ENCODE measurements at places on chromosomes 11 and 22.

DNA sequence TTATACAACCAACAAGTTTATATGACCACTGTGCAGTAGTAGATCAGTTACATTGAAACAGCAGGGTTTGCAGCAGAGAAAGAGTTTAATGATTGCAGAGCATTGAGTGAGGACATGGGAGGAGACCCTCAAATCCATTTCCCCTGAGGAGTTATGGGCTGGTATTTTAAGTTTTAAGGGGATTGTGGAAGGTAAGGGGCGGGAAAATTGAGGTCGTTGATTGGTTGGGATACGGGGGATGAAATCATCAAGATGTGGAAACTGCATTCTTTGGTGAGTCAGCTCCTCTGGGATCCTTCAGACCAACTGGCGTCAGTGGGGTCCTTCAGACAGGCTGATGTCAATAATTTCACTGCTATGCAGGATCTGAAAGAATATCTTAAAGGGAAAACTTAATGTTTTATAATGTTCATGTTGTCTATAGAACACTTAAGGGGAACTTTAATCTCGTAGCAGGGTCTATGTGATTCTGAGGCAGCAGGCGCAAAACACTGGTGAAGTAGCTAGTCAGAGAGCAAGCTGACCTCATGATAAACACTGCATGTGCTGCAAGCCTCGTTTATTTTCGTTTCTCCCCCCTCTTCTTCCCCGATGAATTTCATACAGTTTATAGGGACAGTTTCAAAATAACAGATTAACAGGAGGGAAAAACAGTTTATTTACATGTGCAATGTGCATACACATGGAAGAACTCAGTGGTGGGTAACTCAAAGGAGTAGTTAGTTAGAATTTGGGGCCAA lies 17.4 kb upstream of the BACE1-AS start:
- DNase-seq, result no peak

DNA sequence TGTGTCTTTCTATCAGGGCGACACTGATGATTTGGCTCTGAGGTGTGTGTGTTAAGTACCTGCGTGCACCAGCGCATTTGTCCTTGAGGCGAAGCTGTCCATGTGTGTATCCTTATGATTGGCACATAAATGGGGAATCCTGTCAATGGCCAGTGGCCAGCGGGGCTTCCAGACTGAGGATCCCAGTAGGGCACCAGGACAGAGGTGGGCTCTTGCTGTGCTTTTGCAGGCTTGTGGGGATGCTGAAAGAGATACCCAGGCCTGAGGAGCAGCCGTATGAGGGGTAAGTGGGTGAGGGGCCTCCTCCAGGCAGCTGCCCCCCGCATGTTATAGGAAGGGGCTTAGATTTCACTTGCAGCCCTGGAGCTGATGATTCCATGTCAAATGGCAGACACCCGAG lies 156.8 kb downstream of the ST3GAL4 start:
- DNase-seq, result no peak

DNA sequence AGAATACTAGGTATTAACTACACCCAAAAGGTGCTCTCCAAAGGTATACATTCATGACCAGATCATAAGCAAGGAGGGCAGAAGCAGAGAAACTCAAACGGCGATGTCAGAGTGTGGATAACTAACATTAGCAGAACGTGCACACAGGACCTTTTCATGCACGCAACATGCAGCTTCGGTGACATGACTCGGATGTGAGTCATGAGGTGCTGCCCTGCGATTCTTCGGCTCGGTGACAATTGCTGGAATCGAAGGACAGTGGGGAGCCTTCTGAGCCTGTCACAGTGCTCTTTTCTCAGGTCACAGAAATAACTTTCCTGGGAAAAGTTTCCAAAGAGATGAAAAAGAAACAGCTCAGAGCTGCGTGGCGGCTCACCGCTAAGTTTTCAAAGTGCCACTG lies 418.5 kb upstream of the SYN3 start:
- no peak for DNase-seq

DNA sequence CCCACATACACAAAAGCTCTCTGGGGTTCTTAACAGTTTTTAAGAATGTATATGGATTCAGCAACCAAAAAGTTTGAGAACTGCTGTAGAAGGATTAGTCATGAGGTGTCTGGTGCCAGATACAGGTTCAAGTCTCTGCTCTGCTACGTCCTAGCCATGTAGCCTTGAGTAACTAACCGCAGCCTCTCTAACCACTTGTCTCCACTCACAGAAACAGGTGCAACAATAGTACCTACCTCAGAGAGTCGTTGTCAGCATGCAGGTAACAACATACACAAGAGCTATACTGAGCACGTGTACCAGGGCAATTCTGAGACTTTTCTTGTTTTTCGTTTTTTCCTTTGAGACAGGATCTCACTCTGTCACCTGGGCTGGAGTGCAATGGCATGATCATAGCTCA lies 26.9 kb downstream of the CBX7 start:
- no peak for DNase-seq

DNA sequence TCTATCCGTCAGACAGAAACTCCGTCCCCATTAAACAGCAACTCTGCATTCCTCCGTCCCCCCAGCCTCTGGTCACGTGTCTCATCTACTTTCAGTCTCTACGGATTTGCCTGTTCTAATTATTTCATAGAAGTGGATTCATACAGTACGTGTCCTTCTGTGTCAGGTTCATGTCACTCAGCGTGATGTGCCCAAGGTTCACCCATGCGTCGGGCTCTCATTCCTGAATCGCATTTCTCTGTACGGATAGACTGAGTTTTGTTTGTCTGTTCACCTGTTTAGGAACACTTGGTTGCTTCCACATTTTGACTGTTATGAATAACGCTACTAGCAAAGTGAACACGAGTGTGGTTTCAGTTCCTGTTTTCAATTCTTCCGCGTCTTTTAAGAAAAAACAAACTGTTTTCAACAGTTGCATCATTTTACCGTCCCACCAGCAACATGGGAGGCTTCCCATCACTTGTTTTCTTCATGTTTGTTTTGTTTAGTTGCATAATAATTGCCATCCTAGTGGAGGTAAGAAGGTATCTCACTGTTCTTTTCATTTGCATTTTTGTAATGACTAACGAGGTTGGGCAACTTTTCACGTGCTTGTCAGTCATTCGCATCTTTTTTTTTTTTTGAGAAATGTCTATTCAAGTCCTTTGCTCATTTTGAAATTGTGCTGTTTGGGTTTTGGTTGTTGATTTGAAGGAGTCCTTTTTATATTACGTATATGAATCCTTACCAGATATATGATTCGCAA lies 8.9 kb upstream of the NLRP6 start:
- peak; percentile 76 for DNase-seq

GRCh38 chr11:33310720-33311500 lies 53.7 kb downstream of the HIPK3 start:
- DNase-seq, result no peak

- DNase-seq, result peak; percentile 55
These were observed 66.9 kb downstream of the KCNQ1 start for GRCh38 chr11:2511421-2512369.

DNA sequence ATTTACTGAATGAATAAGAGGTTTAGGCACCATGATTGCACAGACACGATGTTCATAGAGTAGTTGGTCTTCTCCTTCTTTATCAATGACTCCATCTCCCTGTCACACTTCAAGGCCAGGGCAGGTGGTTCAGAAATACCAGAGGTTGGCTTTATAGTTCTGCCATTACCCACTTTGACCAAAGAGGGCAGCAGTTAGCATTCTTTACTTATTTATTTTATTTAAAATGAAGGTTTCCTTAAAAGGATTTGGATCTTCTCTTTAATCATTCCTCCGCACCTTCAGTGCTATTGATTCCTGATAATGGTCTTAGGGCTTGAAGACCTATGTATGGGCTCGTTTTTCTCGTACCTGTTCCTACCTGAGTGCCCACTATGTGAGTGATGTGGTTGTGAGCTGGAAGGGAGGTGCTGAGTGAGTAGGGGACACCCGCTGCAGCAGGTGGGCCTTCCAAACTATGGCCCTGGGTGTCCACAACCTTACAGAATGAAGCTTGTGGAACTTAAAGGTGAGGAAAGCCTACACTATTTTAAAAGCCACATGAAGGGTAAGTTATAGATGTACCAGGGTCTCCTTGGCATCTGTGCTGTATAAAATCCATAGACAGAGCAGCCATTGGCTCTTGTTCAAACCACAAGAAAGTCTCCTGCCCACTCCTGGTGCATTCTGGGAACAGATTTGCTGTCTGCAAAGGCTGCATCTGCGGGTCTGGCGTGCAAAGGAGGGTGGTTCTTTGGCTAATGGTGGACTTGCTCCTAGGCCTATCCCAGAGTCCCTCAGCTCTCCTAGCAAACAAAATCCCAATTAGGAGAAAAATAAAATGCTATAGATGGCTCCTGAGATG lies 35.0 kb downstream of the TIMP3 start:
- no peak for DNase-seq

DNA sequence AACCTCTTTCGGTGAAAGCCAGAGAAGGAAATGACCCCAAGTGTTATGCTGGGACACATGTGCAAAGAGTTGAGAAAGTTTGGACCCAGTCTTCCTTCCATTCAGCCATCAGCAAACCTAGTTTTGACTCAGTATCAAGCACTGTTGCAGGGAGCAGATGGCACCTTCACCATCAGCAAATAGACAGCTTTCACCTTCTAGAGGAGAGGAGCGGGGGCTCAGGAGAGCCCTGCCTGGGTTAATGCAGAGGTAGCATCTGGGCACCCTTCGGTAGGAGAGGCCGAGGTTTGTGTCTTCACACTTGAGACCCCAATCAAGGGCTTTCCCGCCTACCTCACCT lies 16.2 kb upstream of the MFRP start:
- no peak for DNase-seq

- DNase-seq, result no peak
These were observed 10.6 kb upstream of the GAB2 start for GRCh38 chr11:78428266-78428636.

DNA sequence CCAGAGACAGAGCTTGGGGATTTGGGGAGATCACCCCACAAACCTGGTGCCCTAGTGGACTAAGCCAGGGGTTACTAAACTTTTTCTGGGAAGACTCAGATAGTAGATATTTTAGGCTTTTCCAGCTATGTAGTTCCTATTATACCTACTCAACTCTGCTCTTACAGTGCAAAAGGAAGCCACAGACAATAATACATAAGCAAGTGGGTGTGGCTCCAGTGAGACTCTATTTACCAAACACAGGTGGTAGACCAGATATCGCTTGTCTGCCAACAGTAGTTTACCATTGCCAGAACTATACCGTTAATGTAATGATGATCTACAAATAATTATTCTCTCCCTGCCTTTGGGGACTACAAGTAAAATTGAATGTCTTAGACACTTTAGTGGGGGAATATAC lies 6.9 kb downstream of the LDHC start:
- DNase-seq, result no peak

- DNase-seq, result no peak
These were observed 27.4 kb downstream of the DRD2 start for GRCh38 chr11:113447621-113448315.

DNA sequence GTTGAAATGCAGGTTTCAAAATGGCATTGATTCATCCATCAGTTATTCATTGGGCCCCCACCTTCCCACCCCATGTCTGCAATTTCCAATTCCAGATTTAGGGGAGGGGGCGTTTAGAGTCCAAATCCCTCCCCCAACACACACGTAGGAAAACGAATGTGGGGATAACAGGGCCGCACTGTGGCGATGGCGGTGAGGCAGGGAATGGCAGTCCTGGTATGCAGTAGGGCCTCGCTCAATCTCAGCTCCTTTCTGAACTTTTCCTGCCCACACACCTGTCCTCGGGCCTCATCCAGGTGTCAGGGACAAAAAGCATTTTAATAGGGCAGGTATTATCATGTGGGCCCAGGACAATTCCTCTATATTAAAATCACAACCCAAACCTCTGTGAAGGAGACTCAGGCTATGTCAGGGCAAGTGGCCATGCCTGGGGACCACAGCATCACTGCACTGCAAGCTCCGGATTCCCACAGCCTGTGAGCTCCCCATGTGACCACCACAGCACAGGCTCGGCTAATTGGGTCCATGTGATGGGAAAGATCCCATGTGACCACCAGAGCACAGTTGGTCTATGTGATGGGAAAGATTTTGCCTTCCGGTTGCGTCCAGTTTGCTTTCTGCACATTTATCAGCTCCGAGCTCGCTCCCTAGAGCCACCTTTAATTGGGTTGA lies 44.5 kb downstream of the RTL6 start:
- DNase-seq, result no peak

DNA sequence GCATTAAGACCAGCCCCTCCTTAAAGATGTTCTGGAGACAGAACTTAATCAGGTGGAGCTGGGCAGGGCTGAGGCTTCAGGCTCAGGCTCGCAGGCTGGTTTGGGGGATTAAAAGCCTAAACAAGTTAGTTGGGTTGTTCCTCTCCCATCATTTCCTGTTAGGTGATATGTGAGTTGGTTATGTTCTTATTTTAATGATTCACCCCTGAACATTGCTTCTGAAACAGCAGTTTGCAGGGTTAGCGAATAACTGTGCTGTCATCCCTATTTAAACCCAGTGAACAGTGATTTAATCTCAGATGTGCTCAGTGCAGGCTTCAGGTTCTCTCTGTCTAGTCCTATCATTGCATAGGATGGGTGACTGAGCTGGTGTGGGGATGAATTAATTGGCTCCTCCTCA lies 47.4 kb upstream of the BIRC3 start:
- DNase-seq, result no peak

DNA sequence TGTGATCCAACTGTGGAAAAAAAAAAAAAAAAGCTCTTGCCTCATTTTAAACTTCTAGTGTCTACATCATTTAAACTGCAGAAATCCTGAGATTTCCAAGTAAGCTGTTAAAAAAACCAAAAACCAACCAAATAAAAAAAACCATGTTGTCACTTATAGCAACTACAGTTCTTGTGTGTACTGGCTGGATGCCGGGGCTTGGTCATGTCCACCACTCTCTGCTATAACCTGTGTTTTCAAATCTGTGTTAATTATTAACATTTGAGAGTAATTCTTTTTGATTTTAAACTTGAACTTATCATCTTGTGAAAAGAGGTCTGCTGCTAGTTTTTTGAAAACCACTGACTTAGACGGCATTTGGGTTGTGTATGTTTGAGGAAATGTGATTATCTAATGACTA lies 32.2 kb upstream of the BID start:
- no peak for DNase-seq
